Umbilical cord (tissue), 2 donors: ENCODE measurements at places on chromosomes 4 and X.

- no peak for DNase-seq
These were observed 298.8 kb downstream of the GBA3 start for GRCh38 chr4:22991576-22991975.

- no peak for DNase-seq
These were observed 33.3 kb upstream of the PRDX4 start for GRCh38 chrX:23633834-23634580.

GRCh38 chr4:176002007-176002613 is 63.5 kb upstream of the WDR17 start:
- DNase-seq, result no peak

DNA sequence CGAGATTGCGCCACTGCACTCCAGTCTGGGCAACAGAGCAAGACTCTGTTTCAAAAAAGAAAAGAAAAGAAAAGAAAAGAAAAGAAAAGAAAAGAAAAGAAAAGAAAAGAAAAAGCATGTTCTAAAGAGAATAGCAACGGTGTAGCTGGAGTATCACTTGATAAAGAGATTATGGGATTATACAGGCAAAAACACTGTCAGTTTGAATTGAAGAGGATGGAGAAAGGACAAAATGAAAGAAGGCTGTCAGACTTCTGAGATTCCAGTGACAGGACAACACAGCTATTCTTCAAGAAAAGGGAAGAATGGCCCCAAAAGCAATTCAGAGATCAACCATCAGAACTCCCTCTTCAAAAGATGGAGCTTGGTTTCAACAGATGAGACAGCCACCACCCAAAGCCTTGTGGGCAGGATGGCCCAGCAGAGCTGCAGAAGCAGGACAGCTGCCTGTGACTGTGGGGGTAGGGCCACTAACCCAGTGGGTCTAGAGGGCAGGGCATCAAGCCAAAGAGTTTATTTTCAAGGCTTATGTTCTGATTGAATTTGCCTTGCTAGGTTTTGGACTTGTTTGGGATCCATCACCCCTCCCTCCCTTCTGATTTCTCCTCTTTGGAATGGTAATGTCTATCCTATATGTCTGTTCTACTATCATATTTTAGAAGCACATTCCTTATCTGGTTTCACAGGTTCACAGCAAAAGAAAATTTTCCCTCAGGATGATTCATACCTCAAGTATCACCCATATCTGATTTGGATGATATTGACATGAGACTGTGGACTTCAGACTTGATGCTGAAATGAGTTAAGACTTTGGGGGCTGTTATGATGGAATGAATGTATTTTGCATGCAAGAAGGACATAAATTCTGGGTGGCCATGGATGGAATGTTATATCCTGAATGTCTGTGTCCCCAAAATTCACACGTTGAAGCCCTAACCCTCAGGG is 17.5 kb downstream of the RFC1 start:
- DNase-seq, result no peak

GRCh38 chrX:130015181-130015580 is 32.7 kb downstream of the BCORL1 start:
- DNase-seq, result no peak

GRCh38 chr4:105634402-105635080 is 73.9 kb downstream of the INTS12 start:
- DNase-seq, result no peak

- DNase-seq, result no peak
These were observed 241.6 kb downstream of the MGST2 start for GRCh38 chr4:139907001-139907809.

DNA sequence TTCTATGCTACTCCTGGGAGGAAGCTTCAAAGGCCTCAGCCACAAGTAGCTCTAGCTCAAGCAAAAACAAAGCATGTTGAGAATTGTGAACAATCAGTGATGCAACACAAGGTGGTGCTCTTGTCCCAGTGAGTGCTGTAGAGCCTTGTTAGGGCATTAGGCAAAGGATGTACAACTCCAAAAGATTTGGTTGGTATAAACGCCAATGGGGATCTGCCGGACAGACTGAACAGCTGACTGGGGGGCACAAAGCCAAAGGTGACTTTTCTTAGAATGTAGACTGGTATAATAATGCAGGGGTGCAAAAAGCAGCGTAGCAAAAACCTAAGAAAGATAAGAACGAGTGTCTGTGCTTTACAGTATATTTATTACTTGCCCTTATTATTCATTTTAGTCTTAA is 62.6 kb upstream of the ALB start:
- DNase-seq, result peak; percentile 82

GRCh38 chr4:184811526-184812198 is 14.1 kb downstream of the ACSL1 start:
- DNase-seq, result no peak

DNA sequence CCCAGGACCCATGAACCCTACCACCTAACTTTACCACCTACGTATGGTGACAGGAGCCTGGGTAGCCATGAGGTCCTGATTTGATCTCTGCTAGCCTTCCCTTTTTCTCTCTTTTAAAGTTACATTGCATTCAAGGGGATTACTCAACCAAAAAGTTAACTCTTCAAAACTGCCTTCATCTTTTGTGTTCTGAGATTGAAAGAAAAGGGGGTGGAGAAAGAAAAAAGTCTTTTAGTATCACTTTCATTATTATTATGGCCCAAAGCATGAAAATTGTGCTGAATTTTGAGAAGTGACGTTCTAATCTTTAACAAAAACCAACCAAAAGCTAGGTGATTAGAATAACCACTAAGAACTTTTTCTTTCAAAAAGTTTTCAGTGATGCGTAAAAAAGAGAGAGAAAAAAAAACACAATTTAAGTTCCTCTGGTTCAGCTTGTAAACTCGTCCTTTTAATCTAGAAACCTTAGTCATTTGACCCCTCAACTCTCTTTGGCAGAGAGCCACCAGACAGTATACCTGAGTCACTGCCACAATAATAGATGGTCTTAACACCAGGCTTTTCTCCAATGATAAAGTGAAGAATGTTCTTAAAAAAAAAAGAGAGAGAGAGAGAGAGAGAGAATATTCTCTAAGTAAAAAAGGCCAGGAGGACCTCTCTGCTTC is 347.4 kb upstream of the FGF13 start:
- no peak for DNase-seq

GRCh38 chr4:152620915-152621314 is 58.9 kb downstream of the TMEM154 start:
- DNase-seq, result no peak

GRCh38 chr4:126172126-126172525 is 857.4 kb downstream of the FAT4 start:
- DNase-seq, result no peak

GRCh38 chr4:35644591-35644990 is 599.7 kb downstream of the ARAP2 start:
- peak; percentile 94 for DNase-seq

- no peak for DNase-seq
These were observed 4.9 kb downstream of the OPHN1 start for GRCh38 chrX:68428431-68428830.

- DNase-seq, result peak; percentile 91
These were observed 17.2 kb upstream of the RNF212 start for GRCh38 chr4:1130316-1131186.

DNA sequence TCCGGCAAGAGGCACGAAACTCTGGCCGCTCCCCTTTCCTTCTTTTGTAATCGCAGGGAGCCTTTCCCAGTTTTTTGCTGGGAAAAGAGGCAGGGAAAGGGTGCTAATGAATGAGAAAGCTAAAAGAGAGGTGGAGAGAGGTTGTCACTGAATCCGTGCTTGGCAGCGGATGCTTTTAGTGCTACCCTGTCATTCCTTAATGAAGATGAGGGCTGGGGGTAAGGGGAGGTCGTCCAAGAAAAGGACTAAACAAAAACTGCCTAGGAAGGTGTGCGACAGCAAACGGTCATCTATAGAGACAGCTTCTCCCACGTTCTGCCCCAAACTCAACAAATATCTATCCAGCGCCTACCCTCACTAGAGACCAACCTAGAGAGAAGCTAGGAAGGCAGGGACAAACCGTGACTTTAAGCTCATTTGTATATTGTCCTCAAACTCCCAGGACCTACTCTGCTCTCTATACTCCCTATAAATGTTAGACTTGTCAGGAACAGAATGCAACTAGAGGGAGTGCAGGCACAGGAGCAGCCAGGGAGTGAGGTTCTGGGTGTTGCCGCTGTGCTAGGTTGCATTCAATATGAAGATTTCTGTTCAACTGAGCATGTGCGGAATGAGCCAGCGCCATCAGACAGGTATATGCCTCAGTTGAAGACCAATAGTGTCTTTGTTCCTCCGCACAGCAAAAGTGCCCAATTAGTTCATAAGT is 777 bp upstream of the CASK start:
- DNase-seq, result peak; percentile 49

DNA sequence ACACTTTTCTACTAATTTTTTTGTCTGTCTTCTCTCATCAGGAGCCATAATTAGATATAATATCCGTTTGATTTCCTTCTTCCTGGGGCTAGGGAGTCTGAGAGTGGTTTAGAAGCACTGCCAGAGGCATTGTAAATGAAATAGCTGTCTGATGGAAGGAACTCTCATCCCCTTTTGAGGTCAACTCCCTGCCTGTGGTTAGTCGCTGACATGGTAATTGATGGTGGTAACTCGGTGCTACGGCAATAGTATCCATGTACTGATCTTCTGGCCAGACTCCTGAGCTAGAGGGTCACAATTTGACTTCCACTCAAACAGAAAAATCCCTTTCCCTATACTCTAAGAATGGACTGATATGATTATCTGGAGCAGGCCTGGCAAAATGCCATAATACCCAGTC is 108.1 kb upstream of the TRPC5 start:
- no peak for DNase-seq

GRCh38 chrX:131783555-131784308 is 239.4 kb upstream of the STK26 start:
- DNase-seq, result no peak

- peak; percentile 88 for DNase-seq
These were observed 17.6 kb downstream of the FGFBP1 start for GRCh38 chr4:15920723-15921591.

- DNase-seq, result no peak
These were observed 63.0 kb upstream of the ENPP6 start for GRCh38 chr4:184280591-184281071.

DNA sequence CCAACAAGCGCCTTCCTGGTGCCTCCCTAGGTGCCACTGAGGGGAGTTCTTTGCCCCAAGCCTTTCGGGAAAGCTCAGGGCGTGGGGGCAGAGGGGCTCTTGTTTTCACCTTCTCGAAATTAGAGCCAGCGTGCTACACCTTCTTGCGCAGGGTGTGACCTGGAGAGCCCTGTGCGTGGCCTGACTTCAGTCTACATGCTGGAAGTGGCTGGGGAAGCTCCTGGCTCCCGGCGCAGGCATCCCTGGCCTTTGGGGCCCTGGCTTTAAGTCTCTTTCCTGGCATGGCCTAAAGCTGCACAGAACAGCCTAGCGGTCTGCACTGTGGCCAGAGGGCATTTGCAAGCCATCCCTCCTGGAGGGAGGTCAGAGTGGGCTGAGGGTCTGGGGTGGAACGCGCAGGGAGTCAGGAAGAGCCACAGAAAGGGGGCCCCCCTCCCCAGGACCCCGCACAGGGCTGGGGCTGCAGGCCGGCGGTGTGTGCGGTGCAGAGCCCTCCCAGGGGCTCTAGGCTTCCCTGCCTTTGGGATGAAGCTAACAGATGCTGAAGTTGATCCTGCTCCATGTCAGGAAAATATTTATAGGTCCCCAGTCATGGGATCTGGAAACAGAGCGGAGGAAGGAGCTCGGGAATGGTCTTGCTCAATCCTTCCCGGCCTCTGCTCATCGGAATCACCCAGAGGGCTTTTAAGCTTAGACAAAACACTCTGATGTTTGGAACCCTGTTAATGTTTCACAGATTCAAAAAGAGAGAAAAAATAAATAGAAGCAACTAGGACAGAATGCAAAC is 781 bp upstream of the SPON2 start:
- DNase-seq, result peak; percentile 93
